ENCODE measurements at places on chromosomes 6 and 20.
A peak's percentile ranks its signal among the peaks of the same experiment; 100 is the strongest.

- DNase-seq: peak; percentile 35
Observed at GRCh38 chr6:162056745-162057144, 670.8 kb downstream of the PRKN start.

DNA sequence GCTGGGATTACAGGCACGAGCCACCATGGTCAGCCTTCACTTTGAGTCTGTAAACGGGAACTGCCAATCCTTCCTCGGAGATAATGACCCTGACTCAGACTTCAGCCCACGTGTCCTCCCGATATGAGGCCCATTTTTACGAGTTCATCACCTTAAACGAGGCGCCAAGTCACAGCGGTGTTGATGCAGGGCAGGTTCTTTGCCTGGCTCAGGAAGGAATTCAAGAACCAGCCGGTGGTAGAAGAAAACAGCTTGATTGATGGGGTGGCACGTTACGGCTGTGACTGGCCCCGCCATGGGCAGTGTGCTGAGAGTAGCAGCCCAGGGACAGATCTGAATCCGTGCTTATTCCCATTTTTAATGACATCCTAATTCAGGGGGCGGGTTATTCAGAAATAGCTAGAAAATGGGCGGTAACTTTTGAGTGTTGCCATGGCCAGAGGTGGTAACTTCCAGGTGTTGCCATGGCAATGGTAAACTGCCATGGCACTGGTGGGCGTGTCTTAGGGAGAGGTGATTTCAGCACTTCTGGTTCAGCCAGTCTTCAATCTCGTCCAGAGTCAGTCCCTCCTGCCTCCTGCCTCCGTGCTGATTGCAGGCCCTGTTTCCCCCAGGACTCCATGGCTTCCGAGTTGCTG lies 9.1 kb upstream of the MAP1LC3A start:
- DNase-seq: no peak

- no peak for DNase-seq
Observed at GRCh38 chr20:9583151-9583550, 68.8 kb downstream of the LAMP5 start.

DNA sequence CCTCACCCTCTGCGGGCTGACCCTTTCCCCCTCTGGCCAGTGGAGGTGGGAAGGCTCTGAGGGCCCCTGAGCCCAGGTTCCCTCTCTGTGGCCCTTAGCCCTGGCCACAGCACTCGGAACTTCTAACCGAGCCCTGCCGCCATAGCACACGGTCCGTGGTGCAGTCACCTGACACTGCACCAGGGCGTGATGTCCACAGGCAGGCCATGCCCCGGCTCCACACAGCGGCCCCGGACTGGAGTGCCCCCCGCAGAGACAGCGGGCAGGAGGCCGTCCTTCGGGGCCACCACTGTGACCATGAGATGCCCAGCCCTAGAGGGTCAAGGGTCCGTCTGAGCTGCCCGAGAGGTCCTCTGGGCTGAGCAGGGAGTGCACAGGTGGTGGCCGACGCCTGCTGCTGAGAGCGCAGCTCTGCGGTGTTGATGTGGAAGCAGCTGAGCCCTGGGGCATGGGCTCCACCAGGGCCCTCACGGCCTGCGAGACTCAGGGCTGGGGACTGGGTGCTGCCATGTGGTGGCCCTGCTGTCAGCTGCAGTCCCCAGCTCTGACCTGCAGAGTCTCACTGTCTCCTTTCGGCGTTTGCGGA lies 11.2 kb upstream of the BHLHE23 start:
- DNase-seq: no peak

DNA sequence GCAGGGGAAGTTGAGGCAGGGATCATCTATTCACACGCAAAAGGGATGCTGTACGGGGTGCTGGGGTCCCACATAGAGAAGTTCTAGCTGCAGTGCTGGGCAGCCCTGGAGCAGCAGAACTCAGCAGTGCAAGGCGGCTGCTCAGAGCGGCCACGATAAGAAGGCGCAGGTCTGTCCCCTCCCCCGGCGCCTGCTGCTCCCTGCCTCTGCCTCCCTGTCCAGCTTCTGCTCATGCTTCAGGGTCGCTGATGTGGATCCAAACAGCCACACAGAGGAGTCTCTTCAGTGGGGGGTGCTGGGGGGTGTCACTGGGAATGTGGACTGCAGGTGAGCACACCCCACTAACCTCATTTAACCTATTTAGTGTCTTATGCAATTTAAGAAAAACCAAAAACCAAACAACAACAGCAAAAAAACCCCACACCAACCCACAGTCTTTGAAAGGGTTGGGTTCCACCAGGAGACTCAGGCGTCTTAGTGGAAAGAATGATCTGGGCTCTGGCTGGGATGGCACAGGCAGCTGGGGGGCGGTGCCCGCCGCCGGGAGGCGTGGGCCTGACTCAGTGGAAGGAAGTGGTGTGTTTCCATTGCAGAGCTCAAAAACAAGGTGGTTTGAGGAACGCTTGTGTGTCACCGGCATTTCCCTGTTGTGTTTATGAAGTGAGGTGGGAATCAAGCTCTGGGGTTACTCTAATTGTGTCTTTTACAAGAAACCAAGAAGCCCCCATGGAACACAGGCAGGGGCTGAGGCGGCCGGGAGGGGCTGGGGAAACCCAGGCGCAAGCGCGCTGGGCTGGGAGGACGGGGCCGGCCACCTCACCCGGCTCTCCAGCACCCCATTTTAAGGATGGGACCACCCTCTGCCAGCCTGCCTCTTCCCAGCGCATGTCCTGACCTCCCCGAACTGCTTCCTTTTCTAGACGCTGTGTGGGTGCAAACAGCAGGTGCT lies 55.1 kb downstream of the IRF4 start:
- DNase-seq: no peak

GRCh38 chr6:14436592-14437132 lies 319.1 kb downstream of the CD83 start:
- no peak for DNase-seq
